OCI-LY7 (cell line): ENCODE measurements at places on chromosomes 1 and 21.

DNA sequence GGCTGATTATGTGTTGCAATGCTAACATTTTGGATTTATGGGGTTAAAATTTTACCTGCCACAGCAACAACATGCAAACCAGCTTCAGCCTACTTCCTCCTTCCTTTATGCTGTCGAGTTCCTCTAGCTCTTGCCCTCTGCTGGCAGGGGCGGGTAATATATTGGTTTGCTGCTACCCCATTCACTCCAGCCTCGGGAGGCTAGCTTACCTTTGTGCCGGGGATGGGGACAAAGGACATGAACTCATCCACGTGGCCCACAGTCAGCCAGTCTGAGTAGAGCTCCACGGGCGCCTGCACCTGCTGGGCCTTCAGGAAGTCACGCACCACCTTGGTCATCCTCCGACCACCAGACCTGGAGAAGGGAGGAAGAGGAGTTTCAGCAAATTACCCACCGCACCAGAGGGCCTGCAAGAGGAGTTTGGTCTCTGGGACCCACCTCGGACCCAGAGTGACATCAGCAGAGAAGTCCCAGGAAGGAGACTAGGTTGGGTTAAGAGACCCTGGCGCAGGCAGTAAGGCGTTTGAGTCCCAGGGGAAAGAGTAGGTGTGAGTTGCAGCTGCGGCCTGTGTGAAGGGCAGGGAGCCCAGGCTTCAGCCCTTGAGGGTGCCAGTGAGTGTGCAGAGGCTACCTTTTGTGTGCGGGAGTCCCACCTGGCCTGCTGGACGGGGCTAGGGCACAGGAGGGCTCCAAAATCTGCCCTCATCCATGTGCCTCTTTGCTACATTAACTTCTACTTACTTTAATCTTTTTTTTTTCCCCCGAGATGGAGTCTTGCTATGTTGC lies 21.8 kb upstream of the SDHB start:
- DNase-seq: peak; percentile 35

GRCh38 chr1:64530969-64531692 lies 61.2 kb downstream of the CACHD1 start:
- DNase-seq: no peak

DNA sequence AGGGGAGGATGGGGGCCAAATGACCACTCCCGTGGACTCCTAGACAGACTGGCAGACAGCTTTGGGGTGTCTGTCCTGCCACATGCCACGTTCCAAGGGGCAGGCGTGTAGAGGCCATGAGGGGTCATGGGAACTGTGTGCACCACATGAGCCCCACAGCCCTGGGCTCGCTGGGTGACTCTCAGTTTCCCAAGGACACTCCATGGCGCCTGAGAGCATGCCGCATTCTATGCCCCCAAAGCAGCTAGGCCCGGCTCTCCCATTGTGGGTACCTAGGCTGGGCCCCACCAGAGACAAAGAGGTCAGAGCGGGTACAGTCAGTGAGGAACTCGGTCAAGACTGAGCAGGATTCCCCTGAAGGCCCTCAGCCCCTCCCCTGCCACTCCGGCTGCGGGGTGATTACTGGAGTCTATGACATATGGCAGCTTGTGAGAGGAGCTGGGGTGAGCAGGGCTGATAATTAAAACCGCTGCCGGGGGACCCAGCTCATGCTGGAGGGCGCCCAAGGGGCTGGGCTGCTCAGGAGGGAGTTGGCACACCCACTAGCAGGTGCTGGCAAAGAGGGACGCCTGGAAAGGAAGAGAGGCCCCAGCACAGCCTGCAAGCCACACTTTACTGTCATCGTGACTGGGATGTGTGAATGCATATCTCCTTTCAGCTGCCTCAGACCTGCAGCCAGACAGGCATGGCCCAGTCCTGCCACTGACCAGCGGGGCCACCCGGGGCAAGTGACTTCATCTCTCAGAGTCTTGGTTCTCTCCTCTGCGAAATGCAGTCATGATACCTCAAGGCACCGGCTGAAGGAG lies 8.4 kb downstream of the LRP8 start:
- no peak for DNase-seq

DNA sequence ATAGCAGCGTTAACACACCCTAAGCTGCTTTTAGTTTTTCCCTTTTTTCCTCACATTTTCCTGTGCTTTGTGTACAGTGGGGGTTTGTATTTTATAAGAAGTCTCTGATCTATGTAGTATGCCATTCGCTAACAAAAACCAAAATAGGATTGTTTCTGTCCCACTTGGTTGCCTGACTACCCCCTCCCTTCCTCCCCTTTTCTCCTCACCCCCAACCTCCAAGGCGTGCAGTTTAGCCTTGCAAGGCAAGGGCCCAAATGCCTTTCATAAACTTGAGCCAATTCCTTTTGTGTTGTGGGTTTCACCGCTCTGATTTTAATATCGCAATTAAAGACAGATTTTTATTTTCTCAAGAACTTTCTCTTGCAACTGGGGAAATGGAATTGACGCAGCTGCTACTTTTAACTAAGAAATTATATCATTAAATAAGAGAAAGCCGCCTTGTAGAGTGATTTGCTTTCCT lies 276.9 kb downstream of the TM2D1 start:
- no peak for DNase-seq

- DNase-seq: no peak
Measured at GRCh38 chr1:69750638-69751037, 182.9 kb downstream of the LRRC7 start.

- DNase-seq: peak; percentile 16
Measured at GRCh38 chr1:234887016-234887900, 241.4 kb downstream of the TOMM20 start.

- DNase-seq: no peak
Measured at GRCh38 chr21:42143111-42143510, 72.0 kb downstream of the UMODL1 start.

GRCh38 chr1:214777364-214777763 lies 174.4 kb downstream of the CENPF start:
- no peak for DNase-seq

GRCh38 chr1:246711548-246712003 lies 12.6 kb upstream of the SCCPDH start:
- no peak for DNase-seq

GRCh38 chr1:165218731-165219130 lies 137.8 kb downstream of the LMX1A start:
- no peak for DNase-seq

- peak; percentile 40 for DNase-seq
Measured at GRCh38 chr21:32921632-32922230, 104.0 kb upstream of the OLIG2 start.

DNA sequence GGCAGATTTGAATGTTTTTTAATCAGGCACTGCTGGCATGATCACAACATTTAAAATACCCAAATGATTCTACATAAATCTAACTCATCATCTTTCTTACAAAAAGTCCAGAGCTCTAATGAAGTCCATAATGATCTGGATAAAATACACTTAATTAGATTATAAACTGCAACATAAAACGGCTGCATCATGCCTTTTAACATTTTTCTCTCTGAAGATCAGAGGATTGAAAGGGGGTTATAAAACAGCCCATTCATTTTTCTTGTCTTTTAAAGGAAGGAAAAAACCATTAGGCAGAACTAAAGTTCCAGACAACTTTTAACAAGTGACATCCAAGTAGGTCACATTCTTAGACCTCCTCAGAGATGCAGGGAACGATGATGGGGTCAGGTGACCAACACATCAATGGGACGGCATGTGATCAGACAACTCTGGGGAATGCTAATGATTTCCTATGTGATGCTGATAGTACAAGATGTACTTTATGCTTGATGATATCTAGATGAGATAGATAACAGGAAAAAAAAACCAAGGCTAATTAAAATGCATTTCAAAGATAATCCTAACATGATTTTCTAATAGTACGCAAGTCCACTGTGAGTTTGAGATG lies 455.1 kb downstream of the SMYD3 start:
- DNase-seq: no peak

DNA sequence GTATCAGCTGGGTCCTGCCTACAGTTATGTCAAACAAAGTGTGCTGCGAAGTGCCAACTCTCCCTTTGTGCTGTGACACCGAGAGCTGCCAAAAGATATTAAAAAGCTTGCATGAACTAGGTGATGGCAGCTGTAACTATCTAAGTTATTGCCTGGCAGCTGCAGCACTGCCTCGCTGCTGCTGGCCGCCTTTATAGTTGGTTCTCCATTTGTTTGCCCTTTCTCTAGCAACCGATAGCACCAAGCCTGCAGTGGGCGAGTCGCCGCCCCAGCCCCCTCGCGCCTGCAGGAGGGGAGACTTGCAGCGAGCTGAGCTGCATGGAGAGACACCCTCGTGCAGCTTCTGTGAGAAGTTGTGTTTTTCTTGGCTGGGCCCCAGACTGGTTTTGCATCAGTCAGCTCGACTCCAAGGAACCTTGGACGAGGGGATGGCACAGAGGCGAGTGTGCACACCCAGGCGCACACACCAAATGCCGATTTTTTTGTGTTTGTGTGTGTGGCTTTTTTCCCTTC lies 330.6 kb downstream of the RPS6KC1 start:
- DNase-seq: no peak

GRCh38 chr1:192126030-192126619 lies 32.1 kb upstream of the RGS18 start:
- DNase-seq: no peak

DNA sequence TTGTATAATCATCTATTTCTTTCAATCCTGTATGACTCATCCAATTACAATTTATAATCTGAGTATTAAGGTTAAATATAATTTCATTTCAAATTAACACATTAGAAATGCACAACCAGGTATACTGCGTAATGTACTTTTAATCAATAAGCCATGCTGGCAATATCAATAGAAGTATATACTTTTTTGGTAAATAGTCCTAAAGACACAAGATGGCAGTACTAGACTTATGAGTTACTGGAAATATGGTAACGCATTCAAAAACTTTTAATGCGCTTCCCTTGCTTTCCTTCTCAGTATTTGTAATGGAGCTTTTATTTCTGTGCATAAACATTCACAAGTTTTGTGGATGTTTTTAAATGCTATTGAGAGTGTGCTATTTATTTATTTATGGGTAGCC lies 1162.0 kb upstream of the TMPRSS15 start:
- DNase-seq: no peak

DNA sequence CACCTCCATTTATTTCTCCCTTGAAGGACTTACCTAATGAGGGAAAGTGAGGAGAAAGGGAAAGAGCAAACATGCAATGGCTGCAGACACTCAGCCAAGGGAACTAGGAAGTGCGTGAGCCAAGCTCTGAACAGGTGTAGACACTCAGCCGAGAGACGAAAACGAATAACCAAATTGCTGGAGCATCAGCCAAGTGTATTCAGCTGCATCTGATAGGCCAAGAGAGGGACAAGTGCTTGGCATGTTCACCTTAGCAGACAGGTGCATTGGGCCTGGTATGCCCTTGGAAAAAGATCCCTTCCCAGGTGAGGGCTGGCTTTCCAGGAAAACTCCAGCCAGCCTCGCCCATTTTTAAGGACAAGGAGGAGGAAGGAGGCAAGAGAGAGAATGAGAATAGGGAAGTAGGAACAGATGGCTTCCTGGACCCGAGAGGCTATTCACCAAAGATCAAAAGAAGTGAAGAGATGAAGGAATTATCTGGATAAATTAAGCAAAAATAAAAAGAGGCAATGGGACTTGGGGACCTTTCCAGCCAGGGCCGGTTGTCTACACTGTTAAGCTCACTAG lies 184.7 kb downstream of the TOMM20 start:
- no peak for DNase-seq

DNA sequence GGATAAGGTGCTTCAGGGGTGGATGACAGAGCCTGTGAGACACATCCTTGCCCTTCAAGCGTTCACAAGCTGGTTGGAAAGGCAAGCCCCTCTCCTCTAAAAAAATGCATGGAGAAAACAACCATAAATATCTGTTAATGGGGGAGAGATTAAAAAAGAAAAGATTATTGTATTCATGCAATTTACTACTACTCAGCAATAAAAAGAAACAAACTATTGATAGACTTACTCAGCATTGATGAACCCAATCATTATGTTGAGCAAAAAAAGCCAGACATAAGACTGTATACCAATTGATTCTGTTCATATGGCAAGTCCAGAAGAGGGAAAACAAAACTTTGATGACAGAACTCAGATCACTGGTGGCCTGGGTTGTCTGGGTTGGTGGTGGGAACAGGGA lies 138.7 kb upstream of the IRF2BP2 start:
- DNase-seq: no peak

GRCh38 chr1:234763367-234763766 lies 153.4 kb upstream of the IRF2BP2 start:
- DNase-seq: no peak

DNA sequence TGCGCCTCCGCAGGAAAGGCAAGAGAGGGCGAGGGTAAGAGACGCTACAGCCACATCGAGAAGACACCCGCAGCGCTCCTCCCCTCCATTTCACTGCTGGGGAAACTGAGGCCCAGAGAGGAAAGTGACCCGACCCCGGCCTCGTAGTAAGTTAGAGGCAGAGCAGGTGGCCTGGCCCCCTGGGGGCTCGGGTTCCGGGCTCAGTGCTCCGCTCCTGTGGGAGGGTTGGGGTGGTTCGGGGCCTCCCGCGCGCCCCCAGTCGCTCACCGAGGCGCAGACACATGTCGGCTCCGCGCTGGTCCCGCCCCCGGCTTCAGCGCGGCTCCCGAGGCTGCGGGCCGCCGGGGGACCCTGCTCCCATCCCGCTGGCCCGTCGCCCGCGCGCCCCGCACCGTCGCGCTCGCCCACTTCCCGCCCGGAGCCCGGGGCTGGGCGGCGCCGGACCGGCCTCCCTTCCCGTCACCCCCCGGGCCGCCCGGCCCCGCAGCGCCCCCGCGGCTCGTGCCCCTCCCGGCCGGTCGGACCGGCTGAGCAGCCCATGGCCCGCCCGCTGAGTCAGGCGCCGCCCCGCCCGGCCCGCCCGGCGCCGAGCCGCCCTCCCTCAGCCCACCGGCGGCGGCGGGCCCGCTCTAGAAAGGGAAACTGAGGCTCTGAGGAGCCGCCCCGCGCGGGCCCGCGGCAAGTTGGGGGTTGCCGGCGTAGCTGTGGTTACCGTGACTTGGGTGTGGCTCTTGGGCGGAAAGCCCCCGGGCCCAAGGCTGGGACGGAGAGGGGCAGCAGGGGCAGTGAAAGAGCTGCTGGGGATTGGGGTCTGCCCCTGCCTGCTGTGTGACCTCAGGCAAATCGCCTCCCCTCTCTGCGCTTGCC lies at the start of gene TMEM54:
TSS of gene TMEM54 (minus strand) at position 434 of the 867 bp plus-strand sequence. CDS start at position 283, 151 bp downstream.
- peak; percentile 32 for DNase-seq
